ENCODE measurements at places on chromosomes 11 and 22. TPM values are rescaled to one million over a fixed set of nuclear protein-coding genes. Genes with fewer than 3 reads are reported as not detected.

DNA sequence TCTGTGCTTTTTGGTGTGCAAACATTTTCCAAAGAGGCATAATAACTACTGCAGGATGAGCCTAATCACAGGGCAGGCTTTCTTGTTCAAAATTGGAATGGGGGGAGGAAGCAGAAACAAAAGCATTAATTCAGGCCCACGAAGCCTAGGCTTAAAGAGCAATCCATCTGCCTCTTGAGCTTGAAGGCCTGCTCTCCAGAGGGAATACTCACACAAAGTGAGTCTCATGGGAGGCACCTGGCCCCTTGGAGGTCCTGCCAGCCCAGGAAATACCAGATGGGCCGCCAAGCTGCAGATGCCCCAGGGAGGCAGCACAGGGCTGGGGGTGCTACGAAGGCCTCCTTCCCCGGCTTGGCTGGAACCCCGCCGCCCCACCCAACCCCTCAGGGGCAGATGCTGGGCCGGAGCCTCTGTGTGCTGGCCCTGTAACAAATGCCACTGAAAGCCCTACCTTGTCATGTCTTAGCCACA, 39.3 kb upstream of the COMT start:
- DNase-seq: no peak

- no peak for DNase-seq
Measured at GRCh38 chr11:117701781-117702180, 95.2 kb downstream of the DSCAML1 start.

DNA sequence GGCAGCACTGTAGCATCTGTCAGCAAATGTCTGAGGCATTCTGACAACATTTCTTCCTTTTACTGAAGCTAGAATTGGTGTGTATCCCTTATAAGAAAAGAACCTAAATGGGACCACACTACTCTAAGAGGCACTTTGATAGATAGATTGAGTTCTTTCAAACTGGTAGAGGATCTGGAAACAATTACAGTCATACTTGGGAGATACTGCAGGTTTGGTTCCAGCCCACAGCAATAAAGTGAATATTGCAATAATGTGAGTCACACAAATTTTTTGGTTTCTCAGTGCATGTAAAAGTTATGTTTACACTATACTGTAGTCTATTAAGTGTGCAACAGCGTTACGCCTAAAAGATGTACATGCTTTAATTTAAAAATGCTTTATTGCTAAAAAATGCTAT, 96.9 kb downstream of the SBF2 start:
- DNase-seq: no peak

- no peak for DNase-seq
Measured at GRCh38 chr11:113016905-113017304, 55.7 kb downstream of the NCAM1 start.

DNA sequence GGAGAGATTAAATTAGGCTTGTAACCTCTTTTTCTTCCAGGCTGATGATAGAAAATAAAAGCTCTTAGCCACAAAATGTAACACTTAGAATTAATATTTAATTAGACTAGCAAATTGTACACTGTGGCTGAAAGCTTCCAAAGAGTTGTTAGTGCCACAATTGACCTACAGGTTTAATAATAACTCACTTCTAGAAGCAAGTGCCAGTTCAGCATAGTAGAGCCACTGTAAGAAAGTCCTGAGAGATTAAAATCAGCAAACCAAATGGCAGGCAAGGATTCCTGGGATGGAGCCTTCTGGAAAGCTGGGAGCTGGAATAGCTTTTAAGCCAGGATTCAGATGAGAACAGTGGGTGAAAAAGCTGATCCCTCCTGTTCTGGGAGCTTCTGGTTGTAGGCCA, 131.0 kb downstream of the ELP4 start:
- DNase-seq: no peak

GRCh38 chr11:134429106-134429505, 17.1 kb upstream of the B3GAT1 start:
- no peak for DNase-seq

DNA sequence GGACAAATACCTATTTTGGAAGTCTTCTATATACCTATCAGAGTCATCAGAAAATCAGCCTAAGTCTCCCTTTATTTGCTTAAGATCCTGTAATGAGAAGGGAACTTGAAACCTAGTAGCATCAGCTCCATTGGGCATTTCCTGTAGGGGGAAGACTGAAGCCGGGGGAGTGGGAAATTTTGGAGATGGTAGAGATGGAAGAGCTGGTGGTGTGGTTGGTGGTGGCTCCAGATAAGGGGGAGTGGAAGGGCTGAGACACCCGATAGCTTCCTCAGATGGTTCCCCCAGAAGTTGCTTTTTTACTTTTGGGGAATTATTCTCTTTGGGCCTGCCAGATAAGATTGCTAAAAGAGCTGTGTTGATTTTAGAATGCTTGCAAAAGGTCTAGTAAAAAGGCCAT, 16.4 kb upstream of the EI24 start:
- DNase-seq: no peak

DNA sequence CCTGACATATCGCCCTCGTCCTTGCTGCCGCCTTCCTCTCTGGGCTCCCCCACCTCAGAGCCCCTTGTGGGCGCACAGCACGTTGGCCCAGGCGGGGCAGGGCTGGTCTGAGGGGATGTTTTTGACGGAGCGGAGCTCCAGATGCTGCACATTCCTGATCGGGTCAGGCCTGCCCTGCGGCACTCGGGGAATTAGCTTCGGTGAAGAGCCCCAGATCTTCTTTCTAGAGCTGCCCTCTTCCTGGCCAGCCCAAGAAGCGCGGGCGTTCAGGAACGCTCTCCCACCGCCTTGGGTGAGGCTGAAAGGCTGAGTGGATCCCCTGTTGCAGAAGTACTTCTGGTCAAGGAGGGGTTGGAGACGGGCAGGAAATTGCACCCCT, 12.1 kb downstream of the YPEL4 start:
- DNase-seq: no peak

- no peak for DNase-seq
Measured at GRCh38 chr11:16797776-16798175, 59.3 kb downstream of the C11orf58 start.

DNA sequence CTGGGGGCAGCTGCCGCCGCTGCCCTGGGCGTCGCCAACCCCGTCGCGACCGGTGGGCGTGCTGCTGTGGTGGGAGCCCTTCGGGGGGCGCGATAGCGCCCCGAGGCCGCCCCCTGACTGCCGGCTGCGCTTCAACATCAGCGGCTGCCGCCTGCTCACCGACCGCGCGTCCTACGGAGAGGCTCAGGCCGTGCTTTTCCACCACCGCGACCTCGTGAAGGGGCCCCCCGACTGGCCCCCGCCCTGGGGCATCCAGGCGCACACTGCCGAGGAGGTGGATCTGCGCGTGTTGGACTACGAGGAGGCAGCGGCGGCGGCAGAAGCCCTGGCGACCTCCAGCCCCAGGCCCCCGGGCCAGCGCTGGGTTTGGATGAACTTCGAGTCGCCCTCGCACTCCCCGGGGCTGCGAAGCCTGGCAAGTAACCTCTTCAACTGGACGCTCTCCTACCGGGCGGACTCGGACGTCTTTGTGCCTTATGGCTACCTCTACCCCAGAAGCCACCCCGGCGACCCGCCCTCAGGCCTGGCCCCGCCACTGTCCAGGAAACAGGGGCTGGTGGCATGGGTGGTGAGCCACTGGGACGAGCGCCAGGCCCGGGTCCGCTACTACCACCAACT, 1.0 kb downstream of the FUT4 start:
- no peak for DNase-seq

- DNase-seq: no peak
Measured at GRCh38 chr11:78310500-78310909, 107.1 kb downstream of the GAB2 start.

DNA sequence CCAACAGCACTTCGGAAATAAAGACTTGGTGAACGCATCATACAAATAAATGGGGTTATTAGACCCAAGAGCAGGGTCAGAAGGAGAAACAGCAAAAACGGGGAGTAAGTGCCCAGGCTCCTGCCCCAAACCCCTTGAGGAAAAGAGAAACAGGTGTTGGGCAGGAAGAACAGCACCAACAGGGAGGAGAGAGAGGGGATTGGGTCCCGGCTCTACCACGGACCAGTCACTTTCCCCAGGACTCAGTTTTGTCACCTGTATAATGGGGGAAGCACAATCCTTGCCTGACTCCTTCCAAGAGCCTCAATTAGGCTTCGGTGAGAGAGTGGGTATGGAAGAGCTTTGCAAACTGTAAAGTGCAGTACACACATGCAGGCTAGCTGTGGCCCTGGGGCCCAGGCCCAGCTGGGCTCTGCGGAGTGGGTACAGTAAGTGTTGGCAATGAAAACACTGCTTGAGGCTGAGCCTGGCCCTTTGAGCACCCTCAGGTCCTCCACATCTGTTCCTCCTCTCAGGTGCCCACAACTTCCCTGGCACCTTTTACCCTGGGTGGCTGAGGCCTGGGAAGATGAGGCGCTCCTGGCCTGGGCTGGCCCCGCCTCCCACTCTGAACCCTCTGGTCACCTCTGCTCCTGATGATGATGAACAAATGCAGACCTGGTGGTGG, 8.9 kb downstream of the SLC29A2 start:
- no peak for DNase-seq

GRCh38 chr22:19992921-19993355, 23.7 kb downstream of the ARVCF start:
- no peak for DNase-seq

GRCh38 chr11:57513911-57514537, 1.5 kb downstream of the SLC43A1 start:
- DNase-seq: no peak

GRCh38 chr22:24496661-24497060, 1.5 kb downstream of the UPB1 start:
- DNase-seq: no peak

- no peak for DNase-seq
Measured at GRCh38 chr11:118530180-118530682, 761 bp upstream of the TMEM25 start.

DNA sequence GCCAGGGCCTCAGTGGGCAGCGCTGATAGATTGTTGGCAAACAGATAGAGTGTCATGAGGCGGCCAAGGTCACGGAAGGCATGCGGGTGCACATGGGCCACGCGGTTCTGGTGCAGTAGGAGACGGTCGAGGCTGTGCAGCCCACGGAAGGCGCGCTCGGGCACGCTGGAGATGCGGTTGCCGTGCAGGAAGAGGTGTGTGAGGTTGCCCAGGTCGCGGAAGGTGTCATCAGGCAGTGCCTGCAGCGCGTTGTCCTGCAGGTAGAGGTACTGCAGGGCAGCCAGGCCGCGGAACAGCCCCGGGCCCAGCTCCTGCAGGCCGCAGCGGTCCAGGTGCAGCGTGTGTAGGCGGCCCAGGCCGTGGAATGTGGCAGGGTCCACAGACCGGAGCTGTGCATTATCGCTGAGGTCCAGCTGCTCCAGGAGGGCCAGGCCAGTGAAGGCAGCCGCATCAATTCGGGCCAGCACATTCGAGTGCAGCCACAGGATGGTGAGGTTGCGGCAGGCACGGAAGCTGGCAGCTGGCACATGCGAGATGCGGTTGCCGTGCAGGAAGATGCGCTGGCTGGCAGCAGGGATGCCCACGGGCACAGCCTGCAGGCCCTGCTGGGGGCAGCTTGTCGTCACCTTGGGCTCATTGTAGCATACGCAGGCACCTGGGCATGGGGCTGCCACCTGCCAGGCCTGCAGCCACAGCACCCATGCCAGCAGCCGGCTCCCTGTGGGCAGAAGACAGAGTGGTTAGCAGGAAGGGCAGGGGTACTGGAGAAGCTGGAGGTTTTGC, 25.5 kb downstream of the RTN4R start:
- no peak for DNase-seq

GRCh38 chr11:20021212-20021611, 139.1 kb downstream of the DBX1 start:
- no peak for DNase-seq

GRCh38 chr11:65695459-65696241, 16.4 kb upstream of the KAT5 start:
- DNase-seq: no peak

- DNase-seq: no peak
Measured at GRCh38 chr11:79007771-79008402, 432.9 kb downstream of the TENM4 start.

- no peak for DNase-seq
Measured at GRCh38 chr11:59463190-59463641, 6.5 kb downstream of the OR4D6 start.

DNA sequence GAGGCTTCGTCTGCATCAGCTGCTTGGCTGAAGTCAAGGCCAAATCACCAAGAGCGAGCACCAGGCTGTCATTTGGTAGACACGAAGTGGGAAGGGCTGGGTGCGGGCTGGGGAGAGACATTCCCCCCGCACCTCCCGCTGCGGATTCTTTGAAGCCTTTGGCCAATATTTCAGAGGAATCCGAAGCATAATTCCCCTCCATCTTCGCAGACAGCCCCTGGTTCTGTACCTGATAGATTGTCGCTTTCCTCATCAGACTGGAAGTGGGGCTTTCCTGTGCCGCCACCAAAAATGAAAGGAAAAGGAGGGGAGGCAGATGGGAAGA, 15.3 kb downstream of the BLID start:
- DNase-seq: no peak

GRCh38 chr11:131816051-131816450, 445.6 kb downstream of the NTM start:
- DNase-seq: no peak

CHRM1 gene
- total RNA-seq: not detected

PRRG4 gene
- 60.1 TPM for total RNA-seq

BDNF gene
- 0.92 TPM for total RNA-seq

KCNK4 gene
- total RNA-seq: not detected

SLC22A12 gene
- total RNA-seq: not detected

CAVIN3 gene
- total RNA-seq: 16.6 TPM

RASD2 gene
- total RNA-seq: 0.06 TPM

PRG3 gene
- total RNA-seq: not detected

CARD18 gene
- not detected for total RNA-seq

KBTBD3 gene
- total RNA-seq: 2.0 TPM

HEPN1 gene
- total RNA-seq: not detected

L3MBTL2 gene
- total RNA-seq: 12.1 TPM

OR51I1 gene
- not detected for total RNA-seq
